ENCODE measurements at places on chromosomes 4 and X. TPM values are rescaled to one million over a fixed set of nuclear protein-coding genes. Genes with fewer than 3 reads are reported as not detected.
A peak's percentile ranks its signal among the peaks of the same experiment; 100 is the strongest.

Gene LNX1
- not detected for total RNA-seq

- peak; percentile 59 for DNase-seq
- H3K36me3 ChIP-seq: no peaks in the 10 kb centered on the region
- no peaks in the 10 kb centered on the region for H3K27me3 ChIP-seq
These were observed 7.0 kb downstream of the TMSB4X start for GRCh38 chrX:12981880-12982279.

Gene IL13RA1
- total RNA-seq: 0.94 TPM

Gene FGF5
- 0.06 TPM for total RNA-seq

- no peak overlapping the region for H3K4me3 ChIP-seq
- H3K27me3 ChIP-seq: no peaks in the 10 kb centered on the region
- DNase-seq: no peak
- H3K27ac ChIP-seq: no peak overlapping the region
- H3K4me1 ChIP-seq: no peaks in the 10 kb centered on the region
These were observed 556.7 kb upstream of the BOD1L1 start for GRCh38 chr4:14184265-14184664.

DNA sequence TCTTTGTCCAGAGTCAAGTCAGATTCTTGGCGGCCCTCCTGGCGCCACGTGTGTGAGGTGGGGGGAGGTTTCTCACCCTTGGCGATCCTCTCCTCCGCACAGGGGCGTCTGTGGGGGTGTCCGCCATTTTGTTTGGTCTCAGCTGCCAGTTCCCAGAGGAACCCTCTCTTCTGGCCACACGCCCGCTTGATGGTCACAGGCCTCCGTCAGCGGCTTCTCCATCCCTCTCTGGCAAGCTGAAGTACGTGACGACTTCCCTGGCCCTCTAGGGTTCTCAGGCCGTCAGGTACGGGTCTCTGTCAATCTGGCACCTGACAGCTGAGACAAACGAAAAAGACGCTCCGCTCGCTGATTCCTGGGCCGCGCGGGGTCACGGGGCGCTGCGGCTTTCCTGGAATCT is 272.6 kb downstream of the TRIML1 start:
- H3K36me3 ChIP-seq: no peaks in the 10 kb centered on the region
- H3K27ac ChIP-seq: no peak overlapping the region
- no peak overlapping the region for H3K4me3 ChIP-seq

- H3K4me1 ChIP-seq: no peaks in the 10 kb centered on the region
- H3K27me3 ChIP-seq: no peaks in the 10 kb centered on the region
- H3K36me3 ChIP-seq: no peaks in the 10 kb centered on the region
- no peak overlapping the region for H3K27ac ChIP-seq
These were observed 42.5 kb downstream of the BMP2K start for GRCh38 chr4:78818530-78819079.

Gene FOXP3
- total RNA-seq: 3.5 TPM

Data from CD4-positive, alpha-beta memory T cell (primary cell).